CD4-positive, alpha-beta T cell treated with Interleukin-4 for 4 hours (primary cell): ENCODE measurements at places on chromosomes 2 and 18.

GRCh38 chr2:56357655-56358295 is 174.0 kb downstream of the CCDC85A start:
- no peak for DNase-seq

- no peak for DNase-seq
Observed at GRCh38 chr2:172207911-172208310, 105.2 kb upstream of the DLX2 start.

DNA sequence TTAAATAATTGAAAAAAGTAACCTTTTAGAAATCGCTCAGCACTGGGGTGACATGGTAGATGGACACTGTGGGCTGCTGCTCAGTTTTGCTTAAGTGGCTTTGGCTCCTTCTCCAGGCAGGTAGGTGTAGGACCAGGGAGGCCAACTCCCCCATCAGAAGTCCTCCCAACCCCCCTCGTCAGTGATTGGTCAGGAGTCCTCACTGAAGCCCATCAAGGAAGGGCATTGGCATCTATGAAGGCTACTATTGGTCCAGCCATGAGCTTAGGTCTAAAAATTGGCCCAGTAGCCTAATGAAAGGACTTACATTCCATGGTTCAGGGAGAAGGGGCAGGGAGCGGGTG is 34.7 kb downstream of the ST3GAL5 start:
- no peak for DNase-seq

GRCh38 chr2:191486584-191487320 is 191.2 kb upstream of the NABP1 start:
- no peak for DNase-seq

DNA sequence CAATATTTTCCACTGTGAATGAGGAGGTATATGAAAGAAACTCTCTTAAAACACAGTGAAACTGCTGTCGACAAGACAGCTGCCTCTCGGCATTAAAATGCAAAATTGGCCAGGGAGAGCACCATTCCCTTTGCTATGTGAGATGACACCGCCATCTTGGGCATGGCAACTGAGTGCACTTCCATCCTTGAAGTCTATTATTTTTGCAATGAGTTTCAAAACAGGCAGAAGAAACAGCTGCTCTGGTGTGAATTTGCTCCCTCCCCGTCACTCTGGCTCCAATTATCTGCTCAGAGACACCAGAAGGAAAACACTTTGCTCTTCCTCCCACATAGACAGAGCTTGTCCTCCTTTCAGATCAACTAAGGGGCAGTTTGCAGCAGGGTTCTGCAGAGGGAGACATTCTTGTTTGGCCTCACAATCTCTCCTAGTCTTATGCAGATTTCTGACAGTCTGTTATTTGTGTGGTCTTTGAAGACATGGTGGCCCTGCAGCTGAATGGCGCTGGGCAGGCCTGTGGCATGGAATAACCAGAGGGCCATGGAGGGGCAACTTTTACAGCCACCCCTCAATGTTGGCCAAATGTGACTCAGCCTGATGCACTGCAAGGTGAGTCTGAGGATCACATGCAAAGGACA is 48.6 kb upstream of the SEC11C start:
- DNase-seq: no peak

DNA sequence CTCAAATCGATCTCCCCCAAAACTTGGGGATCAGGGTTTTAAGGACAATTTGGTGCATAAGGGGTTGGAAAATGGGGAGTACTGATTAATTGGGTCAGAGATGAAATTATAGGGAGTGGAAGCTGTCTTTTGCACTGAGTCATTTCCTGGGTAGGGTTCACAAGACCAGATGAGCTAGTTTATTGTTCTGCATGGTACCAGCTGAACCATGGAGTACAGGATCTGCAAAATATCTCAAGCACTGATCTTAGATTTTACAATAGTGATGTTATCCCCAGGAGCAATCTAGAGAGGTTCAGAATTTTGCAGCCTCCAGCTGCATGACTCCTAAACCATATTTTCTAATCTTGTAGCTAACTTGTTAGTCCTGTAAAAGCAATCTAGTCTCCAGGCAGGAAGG is 73.1 kb downstream of the CPO start:
- no peak for DNase-seq

GRCh38 chr2:128457006-128457604 is 138.4 kb upstream of the HS6ST1 start:
- DNase-seq: no peak

DNA sequence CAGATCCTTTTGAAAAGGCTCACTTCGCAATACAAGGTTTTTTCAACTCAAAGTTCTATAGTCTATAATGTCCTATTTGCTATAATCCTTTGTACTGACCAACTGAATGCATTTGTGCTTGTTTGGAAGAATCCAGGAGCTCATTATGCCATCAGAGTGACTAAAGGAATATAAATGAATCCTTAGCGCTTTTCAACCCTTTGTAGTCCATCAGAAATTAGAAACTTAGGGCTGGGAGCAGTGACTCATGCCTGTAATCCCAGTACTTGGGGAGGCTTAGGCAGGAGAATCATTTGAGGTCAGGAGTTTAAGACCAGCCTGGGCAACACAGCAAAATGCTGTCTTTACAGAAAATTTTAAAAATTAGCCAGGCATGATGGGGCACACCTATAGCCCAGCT is 330.2 kb upstream of the CHAC2 start:
- no peak for DNase-seq

DNA sequence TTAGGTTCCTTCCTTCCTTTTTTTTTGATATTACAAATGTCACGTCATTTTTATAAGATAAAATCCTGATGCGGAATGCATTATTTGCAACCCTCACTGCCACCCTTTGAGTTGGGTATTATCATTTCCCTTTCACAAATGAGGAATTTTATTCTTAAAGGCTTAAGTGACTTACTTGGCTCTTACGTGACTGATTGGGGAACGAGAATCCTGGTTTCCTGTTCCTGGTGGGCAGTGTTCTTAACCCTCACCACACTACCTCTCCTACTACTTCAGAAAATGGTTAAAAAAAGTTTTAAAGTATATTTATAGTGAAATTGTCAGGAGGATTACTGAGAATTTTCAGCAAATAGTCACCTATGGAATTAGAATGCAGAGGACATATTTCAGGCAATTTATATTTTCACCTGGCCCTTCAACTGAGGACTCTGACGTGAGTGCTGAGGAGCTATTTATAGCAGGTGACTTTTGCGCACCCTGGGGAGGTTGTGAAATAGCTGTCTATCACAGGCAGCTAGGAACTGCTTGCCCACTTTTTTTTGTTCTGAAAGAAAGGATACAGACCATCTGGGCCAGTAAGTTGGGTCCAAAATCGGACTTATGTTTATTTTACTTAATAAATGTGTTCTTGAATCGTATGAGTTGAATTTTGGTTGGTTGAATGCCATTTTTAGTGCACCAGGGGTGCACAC is 18.7 kb upstream of the RASGRP3 start:
- DNase-seq: no peak

DNA sequence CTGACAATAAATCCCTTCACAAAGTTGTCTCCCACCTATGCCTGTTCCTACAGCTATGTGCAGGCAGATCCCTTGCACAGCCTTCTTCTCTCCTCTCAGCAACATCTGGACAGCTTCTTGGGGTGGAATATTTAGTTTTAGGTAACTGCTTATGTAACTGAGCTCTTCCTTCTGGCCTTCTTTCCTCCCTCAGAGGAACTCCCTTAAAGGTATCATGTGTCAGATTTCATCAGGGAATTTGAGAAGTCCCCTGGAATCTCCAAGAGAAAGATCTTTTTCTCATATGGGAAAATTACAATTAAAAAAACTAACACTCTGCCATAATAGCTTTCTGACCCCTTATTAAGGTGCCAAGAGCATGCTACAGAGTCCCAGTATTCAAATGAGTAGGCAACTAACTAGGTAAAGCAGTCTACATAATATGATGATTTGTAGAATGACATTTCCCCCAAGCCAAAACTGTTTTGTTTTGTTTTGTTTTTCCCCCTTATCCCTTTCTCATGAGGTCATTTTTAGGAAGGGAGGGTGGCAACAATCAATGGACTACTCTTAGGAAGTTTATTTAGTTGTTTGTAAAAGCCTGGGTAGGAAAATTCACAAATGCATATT is 2.4 kb downstream of the TMEM200C start:
- DNase-seq: no peak

DNA sequence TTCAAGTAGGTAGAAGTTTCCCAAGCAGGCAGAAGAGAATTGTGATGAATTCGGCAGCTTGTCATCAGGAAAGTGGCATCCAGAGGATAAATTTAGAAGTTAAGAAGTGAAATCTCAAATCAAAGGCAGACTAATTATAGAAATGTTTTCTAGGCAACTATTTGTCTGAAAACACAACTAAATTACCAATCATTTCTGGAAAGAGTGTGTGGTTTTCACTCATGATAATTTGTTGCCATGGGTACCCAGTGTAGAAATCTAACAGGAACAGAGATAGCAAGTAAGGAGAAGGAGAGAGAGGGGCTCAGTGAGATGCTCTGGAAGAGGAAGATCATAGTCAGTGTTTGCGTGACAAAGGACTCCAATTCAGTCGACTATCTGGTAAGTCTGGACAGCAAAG is 208.1 kb downstream of the NCKAP5 start:
- no peak for DNase-seq

- DNase-seq: no peak
Observed at GRCh38 chr2:10086950-10087349, 6.7 kb upstream of the CYS1 start.
